T-helper 9 cell (primary cell): ENCODE measurements at places on chromosomes 11 and 22.

- DNase-seq, result no peak
These were observed 492.6 kb downstream of the CNTN5 start for GRCh38 chr11:99513368-99513767.

DNA sequence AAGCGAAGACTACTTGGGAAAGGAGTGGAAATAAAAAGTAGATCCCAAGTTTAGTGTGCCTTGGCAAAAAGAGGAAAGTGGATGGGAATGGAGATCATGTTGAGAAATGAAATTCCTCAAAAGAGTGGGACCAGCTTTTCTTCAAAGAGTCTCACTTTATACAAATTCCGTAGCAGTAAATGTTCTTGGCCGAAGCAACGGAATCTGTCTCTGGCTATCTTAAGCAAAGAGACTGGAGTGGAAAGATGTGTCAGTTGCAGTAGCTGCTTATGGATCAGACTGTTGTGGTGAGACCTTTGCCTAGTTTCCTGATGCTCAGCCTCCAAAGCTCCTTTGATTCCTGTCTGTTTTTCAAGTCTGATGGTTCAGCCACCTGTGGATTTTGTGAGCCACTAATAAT is 73.6 kb downstream of the CSTPP1 start:
- DNase-seq, result no peak

DNA sequence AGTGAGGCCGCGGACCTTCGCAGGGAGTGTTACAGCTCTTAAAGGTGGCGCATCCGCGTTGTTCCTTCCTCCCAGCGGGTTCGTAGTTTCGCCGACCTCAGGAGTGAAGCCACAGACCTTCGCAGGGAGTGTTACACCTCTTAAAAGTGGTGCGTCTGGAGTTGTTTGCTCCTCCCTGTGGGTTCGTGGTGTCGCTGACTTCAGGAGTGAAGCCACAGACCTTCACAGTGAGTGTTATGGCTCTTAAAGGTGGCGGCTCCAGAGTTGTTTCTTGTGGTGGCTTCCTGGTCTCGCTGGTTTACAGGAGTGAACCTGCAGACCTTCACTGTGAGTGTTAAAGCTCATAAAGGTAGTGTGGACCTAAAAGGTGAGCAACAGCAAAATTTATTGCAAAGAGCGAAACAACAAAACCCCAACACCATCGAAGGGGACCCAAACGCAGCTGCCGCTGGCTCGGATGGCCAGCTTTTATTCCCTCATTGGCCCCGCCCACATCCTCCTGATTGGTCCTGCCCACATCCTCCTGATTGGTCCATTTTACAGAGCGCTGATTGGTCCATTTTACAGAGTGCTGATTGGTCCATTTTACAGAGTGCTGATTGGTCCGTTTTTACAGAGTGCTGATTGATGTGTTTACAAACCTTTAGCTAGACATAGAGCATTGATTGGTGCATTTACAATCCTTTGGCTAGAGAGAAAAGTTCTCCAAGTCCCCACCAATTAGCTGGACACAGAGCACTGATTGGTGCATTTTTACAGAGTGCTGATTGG is 1.2 kb upstream of the TMEM45B start:
- peak; percentile 58 for DNase-seq

GRCh38 chr11:77506857-77507256 is 33.0 kb upstream of the PAK1 start:
- DNase-seq, result no peak

GRCh38 chr11:134120921-134121526 is 52.2 kb downstream of the JAM3 start:
- DNase-seq, result no peak

DNA sequence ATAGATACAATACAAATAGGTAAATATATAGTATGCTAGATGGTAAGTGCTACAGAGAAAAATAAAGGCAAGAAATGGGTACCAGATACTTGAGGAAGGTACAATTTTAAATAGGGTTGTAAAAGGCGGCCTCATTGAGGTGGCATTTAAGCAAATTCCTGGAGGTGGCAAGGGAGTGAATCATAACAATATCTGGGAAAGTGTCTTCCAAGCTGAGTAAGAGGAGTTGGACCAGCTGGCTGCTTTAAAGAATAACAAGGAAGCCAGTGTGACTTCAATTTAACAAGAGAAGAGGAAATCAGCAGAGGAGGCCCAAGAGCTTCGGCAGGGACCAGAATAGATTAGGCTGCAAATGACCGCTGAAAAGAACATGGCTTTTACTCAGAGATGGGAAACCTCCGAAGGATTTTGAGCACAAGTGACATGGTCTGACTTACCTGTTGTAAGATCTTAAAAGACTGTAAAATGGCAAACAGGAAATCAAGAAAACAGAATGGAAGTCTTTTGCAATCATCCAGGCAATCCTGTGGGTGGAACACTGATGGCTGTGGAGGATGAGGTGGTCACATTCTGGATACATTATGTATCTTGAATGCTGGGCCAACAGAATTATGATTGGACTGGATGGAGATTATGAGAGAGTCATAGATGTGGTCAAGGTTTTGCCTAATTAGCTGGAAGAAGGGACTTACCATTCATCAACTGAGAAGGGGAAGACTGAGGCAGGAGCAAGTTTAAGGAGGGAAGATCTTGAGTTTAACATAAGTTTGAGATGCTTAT is 77.2 kb downstream of the RDX start:
- no peak for DNase-seq

DNA sequence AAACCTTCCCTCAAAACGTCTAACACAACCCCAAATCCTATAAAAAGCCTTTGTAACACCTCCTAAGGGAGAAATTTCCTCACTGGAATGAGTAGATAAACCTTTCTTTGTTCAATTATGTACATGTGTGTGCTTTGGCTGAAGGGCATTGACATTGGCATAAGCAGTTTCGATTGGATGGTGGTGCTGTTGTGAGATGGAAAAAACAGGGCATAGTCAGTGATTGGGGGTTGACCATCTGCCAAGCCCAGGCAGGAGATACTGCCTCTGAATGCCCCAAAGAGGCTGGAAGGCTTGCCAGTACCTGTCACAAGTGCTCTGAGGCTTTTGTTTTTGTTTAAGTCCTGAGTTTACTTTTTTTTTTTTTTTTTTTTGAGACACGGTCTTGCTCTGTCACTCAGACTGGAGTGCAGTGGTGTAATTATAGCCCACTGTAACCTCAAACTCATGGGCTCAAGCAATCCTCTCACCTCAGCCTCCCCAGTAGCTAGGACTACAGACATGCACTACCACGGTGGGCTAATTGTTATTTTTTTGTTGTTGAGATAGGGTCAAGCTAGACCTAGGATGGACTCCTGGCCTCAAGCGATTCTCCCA is 1.2 kb upstream of the CCDC117 start:
- no peak for DNase-seq

DNA sequence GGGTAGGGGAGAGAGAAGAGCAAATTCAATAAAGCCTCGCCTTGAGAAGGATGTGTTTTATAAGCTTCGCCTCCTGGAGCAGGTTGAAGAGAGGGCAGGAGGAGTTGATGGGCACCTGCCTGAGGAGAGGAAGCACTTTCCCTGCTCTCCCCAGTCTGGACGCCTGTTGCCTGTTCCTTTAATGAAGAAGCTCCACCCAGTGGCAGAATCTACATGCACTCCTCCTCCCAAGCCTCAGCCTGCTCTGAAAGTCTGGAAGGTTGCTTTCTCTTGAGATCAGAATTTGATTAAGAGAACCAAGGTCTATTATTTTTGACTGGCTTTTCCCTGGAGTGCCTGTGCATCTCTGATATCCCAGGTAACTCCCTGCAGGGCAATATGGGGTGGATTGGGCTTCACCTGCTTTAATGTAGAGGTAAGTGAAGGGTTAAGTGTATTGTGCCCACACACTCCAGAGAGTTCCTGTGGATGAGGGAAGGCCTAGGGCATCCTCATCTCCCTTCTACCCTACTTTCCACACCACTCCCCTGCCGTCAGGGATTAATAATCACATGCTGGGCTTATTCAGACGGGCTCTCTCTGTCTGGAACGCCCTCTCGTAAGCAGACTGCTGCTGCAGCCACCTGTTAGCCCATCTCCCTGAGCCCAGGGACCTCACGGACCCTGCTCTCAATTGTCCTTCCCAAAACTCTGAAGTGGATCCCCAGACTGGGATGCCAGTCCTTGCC is 22.3 kb downstream of the NTM start:
- no peak for DNase-seq

GRCh38 chr22:21707677-21708076 is 27.9 kb downstream of the YPEL1 start:
- no peak for DNase-seq

GRCh38 chr11:14308114-14308896 is 50.7 kb downstream of the RRAS2 start:
- DNase-seq, result no peak

DNA sequence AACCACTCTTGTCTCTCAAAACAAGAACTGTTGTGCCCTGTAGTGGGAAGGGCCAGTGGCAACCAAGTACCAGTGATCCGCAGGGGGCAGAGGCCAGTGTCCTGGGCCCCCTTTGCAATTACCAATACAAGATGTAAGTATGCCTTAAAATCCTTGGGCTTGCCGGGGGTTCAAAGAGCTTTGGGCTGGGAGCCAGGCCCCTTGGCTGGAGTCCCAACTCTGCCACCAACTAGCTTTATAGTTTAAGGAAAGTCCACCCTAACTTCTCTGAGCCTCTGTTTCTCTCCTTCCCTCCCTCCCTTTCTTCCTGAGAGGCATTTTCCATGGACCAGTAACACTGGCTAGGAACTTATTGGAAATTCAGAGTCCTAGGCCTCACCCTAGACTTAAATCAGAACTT is 15.5 kb downstream of the CLMP start:
- no peak for DNase-seq

DNA sequence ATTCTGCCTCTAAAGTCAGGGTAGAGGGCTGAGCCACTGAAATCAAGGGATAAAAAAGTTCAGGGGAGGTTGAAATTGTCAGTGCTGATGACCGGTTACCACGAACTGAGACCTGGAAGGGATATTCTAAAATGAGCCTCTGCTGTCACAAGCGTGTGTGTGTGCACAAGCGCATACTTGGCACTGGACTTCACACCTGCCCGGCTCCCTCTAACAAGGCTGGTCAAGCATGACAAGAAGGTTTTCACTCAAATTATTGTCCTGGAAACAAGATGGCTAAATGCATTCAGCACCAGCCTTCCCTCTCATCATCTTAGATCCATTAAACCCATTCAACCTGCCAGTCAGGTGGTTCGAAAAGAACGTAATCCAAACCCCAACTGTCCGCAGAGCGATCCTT is 54.8 kb upstream of the CECR2 start:
- no peak for DNase-seq

DNA sequence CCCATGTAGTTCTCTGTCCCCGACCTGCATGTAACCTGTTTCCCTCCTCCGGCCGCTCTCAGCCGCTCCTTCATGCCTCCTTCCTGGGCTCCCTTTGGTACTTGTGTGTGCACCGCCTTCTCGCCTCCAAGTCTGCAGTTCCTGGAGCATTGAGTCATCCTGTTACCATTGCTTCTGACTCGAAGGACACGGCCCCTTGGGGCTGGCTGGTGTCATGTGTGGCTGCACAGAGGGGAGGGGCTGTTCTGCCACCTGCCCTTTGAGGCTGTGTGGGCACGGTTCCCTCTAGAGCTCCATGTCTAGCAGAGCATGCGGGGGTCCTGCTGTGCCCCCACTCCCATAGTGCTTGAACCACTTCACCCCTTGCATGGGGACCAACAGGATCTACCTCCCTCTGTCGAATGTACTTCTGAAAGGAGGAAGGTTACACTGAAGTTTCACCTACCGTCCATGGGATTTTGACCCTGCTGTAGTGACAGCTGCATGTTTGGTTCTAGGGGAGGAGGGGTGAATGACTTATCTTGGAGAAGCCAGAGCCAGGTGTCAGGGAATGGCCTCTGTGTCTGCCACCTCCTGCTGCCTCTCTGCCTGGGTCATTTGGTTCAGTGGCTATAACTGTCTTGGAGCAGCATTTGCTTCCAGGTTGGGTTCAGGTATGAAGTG is 39.6 kb downstream of the BCR start:
- DNase-seq, result no peak

DNA sequence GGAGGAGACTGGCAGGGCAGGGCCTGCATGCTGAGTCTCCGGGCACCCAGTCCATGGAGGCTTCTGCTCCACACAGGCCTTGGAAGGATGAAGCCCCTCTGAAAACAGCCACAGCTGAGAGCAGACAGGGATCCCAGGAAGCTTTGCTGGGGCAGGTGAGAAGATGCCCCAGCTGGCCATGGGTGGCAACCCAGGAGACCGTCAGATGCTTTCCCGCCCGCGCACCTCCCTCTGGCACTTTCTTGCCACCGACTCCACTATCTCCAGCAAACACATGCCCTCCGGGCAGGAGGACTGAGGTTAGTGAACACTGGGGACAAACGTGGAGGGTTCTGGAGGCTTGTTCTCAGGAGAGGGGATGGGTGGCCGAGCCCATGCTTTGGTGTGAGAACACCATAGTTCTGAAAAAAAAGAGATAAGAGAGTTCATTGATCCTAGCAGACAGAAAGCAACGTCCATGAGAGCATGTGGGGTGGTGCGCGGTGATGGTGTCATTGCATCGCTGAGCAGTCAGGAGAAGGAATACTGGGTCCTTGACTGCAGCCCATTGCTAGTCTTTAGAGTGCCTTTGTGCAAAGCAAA is 2.3 kb downstream of the C1QTNF6 start:
- no peak for DNase-seq

DNA sequence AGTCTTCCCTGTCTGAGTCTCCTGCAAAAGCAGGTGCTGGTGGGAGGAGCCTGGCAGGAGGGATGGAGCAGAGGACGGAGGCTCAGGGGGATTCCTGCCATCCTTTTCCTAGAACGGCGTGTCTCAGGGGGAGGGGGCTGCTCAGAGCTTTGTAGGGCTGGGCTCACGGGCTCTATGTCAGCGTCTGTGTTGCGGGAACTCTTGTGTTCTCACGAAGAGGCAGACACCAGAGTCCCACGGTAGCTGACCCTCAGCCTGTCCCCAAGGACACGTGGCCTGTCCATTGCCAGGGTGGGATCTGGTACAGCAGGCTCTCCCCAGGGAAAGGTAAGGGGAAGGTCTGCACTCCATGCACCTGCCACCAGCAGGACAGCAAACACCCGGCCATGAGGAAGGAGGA is 1505.2 kb downstream of the TBC1D22A start:
- no peak for DNase-seq

GRCh38 chr22:45577746-45578523 is 75.3 kb downstream of the FBLN1 start:
- peak; percentile 80 for DNase-seq

DNA sequence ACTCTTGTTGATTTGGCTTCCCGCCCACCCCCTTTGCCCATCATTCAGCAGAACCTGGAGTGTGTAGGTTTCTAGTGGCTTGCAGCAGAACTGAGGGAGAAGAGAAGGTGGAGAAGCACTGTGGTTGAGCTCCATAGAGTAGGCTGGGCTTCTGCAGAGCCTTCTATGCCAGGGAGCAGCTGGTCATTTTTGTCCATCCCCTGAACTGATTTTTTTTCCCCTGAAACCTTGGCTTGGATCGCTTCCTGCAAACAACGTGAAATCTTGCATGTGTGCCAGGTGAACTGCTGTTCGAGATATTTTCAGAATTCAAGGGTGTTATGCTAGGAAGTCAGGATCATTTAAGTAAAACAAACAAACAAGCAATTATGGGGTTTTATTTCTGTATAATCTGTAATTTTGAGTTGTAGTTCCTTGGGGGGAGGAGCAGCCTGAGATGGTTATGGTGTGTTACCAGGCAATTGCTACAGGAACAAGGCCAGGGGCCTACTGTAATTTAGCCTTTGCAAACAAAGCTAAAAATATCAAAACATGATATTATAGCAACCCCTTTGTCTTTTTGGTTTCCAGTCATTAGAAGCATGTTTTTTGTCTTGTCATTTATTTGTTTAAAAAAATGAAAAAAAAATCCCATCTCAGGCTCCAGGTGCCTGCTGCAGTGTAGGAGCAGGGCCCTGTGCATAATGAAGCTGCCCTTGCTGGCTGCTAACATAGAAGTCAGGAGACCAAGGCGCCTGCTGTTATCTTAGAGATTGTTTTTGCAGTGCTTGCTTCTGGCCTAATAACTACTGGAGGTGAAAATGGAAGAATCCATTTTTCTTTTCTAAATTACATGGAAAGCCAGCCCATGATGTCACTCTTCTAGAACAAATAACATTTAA is 152.4 kb upstream of the TTC12 start:
- no peak for DNase-seq
